ENCODE measurements at places on chromosomes 1 and 21.

DNA sequence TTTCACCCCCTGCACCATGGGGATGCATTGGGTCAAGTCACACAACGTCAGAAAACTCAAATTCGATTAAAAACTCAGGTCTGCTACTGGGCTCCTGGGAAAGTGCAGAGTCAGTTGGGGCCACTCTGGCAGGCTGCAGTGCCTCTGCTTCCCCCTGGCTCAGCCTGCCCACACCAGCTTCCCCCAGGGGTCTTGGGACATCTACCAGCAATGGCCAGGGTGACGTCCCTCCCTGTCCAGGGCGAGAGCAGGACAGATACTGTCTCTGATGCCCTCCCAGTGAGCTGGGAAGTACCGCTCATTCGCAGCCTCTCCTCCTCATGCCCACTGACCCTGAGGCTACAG, 106.2 kb upstream of the COL6A1 start:
- no peak for DNase-seq

- no peak for DNase-seq
These were observed 16.1 kb upstream of the EDARADD start for GRCh38 chr1:236377832-236378535.

DNA sequence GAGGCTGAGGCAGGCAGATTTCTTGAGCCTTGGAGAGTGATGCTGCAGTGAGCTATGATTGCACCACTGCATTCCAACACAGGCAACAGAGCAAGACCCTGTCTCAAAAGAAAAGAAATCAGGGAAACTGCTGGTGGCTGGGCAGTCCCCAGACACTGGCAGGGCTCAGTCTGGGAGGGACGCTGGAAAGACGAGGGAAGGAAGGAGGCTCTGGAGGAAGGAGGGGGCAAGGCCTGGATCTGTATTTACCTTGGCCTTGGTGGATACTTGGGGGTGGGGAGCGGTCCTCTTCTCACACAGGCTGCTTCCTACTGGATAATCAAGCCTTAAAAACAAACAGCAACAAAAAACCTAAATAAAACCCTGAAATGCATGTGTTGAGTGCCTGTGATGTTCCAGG, 24.4 kb downstream of the KCNQ4 start:
- no peak for DNase-seq

DNA sequence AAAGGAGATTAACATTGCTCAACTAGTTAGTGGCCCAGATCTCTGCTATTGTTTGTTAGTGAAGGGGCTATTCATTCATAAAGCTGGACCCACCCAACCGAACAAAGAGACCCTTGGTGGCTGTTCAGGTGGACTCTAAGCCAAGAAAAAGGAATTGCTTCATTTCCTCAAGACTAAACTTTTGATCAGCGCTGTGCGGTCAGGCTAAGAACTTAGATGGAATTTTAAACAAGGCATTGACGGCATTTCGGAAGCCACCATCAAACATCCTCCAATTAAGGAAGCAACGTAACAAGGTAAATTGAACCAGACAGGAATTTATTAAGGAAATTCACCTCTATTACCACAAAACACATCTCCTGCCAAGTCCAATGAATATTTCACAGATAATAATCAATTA, 19.9 kb upstream of the SHCBP1L start:
- no peak for DNase-seq

GRCh38 chr1:183052861-183053260, 29.6 kb downstream of the LAMC1 start:
- no peak for DNase-seq

GRCh38 chr1:13725714-13726175, 25.8 kb downstream of the PRDM2 start:
- no peak for DNase-seq

- DNase-seq: no peak
These were observed 7.6 kb downstream of the TXNIP start for GRCh38 chr1:145988773-145989172.

DNA sequence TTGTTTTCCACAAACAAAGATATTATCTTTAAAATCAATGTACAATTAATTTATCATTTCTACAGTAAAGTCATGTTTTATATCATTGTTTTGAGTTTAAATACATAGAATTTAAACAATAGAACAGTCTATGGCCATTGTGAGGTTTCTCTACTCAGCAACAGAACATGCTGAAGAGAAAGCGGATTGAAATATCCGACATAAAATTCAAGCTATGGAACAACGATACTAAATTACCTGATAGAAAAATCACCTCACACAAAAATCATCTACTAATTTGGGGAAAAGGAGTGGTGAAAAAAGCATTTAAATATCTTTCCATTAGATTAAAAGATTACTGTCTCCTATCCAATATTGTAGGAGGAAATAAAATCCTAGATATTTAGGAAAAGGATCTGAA, 12.6 kb downstream of the CDKN2C start:
- DNase-seq: no peak

Measured in GM12891 (cell line).